ENCODE measurements at places on chromosomes 5 and 9. TPM values are rescaled to one million over a fixed set of nuclear protein-coding genes. Genes with fewer than 3 reads are reported as not detected.

The LPAR1 gene
- total RNA-seq, result 67.6 TPM

The LRRTM2 gene
- total RNA-seq, result not detected

The ZFP2 gene
- 3.0 TPM for total RNA-seq

GRCh38 chr5:136750224-136750862 is 385.0 kb upstream of the TRPC7 start:
- no peak for DNase-seq

DNA sequence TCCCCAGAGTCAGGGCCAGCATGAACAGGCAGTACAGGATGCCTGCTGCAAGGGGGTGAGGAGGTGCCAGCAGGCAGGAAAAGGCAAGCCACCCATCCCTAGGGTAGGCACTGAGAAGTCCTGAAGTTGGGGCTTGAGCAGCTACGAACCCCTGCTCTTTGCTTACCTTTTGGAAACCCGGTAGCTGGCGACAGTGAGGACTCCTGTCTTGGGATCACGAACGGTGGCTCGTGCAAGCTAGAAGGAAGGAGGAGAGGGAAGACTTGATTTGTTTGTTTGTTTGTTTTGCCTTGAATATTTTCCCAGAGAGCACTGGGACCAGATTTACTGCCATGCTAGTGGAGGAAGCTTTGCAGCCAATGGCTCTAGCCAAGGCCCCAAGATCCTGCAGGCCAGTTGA is 23.7 kb downstream of the P4HA2 start:
- DNase-seq, result no peak

- no peak for DNase-seq
Measured at GRCh38 chr5:25975885-25976284, 1062.5 kb downstream of the CDH9 start.

- DNase-seq, result no peak
Measured at GRCh38 chr9:75461183-75461582, 372.9 kb downstream of the OSTF1 start.

DNA sequence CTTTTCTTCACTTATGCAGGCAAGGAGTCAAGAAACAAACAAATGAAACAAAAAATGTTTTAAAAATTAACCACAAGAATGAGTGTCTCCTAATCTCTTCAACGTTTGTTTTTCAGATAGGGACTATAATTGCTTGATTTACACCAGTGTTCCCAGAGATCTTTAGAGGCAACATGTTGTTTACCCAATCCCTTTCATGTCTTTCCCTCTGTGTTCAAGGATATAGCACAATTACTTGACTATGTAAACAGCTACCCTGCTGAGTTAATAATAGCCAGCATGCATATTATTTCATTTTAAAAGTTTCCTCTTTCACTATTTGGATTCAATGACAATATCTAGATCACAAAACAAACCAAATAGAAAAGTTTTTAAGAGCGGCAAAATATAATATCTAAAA is 25.1 kb upstream of the SHISAL2B start:
- no peak for DNase-seq

DNA sequence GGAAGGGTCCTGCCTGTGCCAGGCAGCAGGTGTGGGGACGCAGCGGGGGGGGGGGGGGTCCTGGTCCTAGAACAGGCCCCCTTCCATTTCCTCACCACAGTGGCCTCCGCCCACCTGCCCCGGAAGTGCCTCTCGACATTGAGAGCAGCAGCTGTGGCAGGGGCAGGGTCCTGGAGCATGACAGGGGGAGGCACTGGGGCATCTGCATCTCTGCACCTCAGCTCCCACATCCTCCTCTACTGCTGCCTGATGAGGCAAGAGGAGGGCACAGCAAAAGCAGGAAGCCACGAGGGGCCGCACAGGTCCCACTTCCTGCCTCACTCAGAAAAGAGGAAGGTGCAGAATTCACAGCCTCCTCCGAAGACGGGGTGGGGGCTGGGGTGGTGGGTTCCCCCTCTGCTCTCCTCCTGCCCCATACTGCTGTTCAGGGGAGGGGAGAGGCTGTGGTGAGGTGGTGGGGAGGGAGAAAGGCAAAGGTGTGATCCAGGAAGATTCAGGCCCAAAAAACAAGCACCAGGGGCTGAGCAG is 14.8 kb downstream of the AKNA start:
- no peak for DNase-seq
